Right atrium auricular region (tissue), 2 donors: ENCODE measurements at places on chromosomes 12 and 14. TPM values are rescaled to one million over a fixed set of nuclear protein-coding genes. Genes with fewer than 3 reads are reported as not detected.

Gene BEST3
- not detected for total RNA-seq

Gene LTB4R2
- total RNA-seq, result 0.98 TPM

Gene AKAP3
- 0.79 TPM for total RNA-seq

Gene RNF212B
- total RNA-seq, result not detected

Gene KRT75
- not detected for total RNA-seq

Gene CLEC4D
- total RNA-seq, result 0.63 TPM

Gene ARL6IP4
- total RNA-seq, result 157 TPM

Gene OTX2
- not detected for total RNA-seq

Gene TAS2R7
- total RNA-seq, result not detected

Gene NCOR2
- 104 TPM for total RNA-seq

Gene CDCA4
- 5.1 TPM for total RNA-seq
